Foreskin keratinocyte (primary cell): ENCODE measurements at places on chromosomes 3 and 15.

DNA sequence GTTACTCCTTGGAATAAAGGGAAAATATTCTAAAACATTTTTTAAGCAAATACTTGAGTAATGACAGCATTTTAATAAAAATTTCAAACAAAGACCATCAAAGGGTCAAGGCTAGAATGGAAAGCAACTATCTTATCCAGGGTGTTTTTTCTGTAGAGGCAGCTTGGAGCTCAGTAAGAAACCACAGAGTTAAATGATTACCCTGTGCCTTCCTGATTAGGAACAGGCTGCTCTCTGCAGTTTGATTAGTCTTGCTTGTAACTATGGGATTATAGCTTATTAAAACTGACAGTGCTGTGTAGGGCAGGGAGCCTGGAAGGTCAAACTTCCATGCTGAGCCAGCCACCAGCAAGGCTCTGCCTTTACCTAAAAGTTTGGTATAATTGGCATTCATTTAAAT is 33.1 kb downstream of the QTRT2 start:
- DNase-seq = no peak

DNA sequence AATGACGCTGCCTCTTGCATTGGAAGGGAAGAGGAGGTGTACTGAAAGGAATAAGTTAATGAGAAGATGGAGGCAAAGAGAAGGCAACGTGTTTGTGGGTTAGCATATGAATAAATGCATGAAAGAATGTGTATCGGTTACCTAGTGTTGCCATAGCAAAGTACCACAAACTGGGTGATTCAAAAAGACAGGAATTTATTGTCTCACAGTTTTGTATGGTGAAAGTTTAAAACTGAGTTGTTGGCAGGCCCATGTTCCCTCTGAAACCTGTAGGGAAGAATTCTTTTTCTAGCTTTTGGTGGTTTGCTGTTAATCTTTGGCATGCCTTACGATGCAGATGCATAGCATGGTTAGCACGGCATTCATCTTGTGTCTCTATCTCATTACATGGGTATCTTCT is 729.9 kb downstream of the MECOM start:
- peak; percentile 50 for DNase-seq

DNA sequence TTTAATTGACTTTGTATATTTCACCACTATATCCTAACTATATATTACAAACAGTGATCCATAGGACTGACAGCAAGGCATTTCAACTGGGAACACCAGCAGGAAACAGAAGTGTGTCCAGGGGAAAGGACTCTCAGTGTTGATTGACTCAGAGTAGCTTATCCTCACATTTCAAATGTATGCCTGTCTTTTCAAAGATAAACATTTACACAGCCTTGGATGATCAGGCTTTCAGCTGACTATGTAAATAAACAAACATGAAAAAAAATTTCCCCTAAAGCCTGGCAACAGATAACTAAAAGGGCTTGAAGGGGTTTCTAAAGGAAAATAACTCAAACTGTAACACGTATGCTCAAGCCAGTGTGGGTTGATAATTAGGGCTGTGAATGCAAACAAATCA is 321.8 kb downstream of the TBC1D5 start:
- DNase-seq = no peak

GRCh38 chr15:77309392-77309791 is 110.5 kb downstream of the PEAK1 start:
- no peak for DNase-seq

- DNase-seq = no peak
Observed at GRCh38 chr15:28252831-28253230, 69.1 kb downstream of the HERC2 start.

DNA sequence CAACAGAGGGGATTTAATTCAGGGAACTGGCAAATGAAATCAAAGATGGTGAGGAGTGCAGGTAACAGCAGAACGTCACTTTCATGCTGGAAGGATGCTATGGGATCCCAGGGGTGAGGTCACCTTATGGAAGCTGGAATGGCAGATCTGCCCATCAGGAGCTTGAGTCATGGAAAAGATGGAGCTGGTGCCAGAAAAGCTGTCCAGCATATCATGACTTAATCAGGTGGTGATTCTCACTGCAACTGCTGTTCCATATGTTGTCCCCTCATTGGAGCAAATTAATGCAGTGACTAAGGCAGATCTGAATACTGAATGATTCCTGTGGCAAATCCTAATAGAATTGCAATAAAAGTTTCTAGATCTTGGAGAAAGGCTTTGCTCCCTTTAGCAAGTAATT is 38.4 kb downstream of the HHLA2 start:
- DNase-seq = no peak

DNA sequence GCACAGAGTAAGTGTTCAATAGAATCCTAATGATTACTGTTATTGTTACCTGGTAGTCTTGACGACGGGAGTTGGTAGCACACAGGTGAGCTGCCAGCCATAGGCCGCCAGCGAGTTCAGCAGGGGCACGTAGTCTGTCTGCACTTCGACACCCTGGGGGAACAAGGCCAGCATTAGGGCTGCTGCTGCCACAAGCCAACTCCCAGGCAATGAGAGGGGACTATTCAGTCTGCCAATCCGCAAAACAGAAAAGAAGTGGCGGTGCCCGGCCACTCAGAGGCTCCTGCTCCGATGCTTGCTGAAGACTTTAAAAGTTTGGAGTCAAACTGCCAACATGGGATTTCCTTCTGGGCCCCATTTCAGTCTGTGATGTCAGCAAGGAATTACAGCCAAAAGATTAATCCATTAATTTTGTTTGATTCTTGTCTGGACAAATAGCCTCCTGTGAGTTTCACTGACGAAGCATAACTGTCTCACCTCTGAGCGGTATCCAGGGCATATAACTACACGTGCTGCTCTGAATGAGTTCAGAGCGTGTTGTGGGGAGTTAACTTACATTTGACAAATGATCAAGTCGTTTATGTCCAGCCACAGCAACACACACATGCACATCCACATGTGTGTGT is 61.8 kb downstream of the OXNAD1 start:
- DNase-seq = no peak

DNA sequence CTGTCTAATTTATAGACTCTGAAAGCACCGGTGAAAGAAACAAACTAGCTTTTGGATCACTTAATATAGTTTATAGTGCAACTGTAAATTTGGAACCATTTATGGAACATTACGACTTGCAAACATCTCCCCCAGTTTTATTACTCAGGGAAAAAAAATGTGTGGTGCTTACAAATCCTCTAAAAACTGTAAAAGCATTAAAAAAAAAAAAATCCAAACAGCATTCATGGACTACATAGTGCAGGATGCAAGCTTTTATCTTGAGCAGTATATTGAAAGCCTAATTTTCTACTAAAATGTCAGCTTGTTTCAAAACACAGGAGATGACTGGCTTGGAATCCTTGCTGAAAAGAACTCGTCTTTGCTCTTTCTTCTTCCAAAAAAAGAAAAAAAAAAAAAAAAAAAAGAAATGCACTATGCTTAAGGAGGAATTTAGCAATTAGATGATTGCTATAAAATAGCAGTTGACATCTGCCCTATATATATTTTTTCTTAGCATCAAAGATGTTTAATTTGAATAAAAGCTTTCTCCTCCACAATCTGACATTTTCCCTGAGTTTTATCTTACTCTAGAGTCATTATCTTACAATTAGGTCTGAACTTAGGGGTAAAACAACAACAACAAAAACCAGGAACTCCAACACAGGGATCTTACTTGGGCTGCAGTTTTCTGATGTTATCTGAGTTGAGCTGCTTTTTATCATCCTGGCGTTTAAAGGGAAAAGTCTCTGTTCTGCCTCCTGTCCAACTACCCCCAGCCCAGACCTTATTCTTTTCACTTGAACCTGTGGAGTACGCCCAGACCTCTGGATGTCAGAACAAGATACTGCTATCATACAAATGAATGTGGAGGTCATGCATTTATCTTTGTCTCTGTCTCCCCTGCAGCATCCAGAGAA is 62.6 kb upstream of the PDZRN3 start:
- DNase-seq = no peak

- no peak for DNase-seq
Observed at GRCh38 chr3:20043396-20043795, 3.1 kb downstream of the KAT2B start.

DNA sequence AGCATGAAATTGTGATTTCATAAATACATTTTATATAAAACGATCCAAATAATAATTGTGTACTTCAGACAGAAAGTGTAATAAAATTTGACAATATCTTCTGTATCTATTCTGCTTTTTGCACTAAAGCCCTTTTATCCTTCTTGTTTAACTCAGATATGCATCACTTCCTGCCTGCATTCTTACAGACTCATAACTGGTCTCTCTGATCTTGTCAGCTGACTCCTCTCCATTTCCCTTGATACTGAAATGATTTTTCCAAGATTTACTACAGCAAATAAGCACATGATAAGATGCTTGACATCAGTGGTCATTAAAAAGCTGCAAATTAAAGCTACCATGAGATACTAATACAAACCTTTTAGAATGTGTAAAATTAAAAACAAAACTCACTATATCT is 25.3 kb upstream of the SI start:
- no peak for DNase-seq

DNA sequence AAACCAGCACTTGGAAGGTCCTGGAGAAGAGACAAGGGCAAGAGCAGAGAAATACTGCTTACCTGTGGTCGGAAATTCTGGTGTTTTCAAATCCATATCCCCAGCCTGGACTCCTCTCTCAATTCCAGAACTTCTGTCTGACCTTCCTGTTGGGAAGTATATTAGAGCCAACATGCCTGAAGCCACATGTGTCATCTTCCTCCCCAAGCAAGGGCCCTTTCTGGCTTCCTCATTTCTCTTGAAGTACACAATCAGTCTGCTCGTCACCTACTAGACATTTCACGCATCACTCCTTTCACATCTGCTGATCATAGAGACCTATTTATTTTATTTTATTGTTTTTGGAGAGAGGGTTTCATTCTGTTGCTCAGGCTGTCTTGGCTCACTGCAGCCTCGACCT is 8.4 kb downstream of the PARP14 start:
- peak; percentile 25 for DNase-seq

DNA sequence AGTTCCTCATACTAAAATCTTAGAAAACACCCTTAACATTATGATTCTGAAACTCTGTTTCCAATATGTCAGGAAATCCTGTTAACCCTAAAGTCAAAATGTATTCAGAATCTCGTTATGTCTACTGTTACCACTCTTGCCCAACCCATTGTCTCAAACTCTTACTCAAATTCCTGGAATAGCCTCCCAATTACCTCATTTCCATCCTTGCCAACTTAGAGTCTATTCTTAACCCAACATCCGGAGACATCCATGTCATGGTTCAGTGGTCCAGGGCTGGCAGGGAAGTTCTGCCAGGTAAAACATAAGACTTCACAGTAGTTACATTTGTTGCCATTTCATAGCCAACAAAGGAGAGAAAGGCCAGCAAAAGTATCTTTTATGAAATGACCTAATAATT is 593.9 kb downstream of the PYDC2 start:
- no peak for DNase-seq

GRCh38 chr3:185507883-185508282 is 9.0 kb upstream of the TMEM41A start:
- no peak for DNase-seq

DNA sequence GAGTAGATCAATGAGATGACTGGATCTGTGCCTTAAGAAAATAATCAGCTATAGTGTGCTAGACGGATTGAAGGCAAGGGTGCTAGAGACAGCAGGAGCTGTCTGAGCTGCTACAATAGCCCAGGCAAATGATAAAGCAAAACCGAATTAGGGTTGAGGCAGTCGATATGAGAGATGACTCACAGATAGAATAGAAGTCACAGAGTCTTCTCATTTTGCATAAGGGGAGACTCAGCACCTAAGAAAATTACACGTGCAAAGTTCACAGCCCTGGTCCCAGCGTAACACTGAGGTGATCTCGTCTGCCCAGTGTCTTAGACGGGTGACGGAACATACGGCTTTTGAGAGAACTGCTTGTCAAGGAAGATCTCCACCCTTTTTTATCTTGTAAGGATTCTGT is 11.6 kb downstream of the LPP start:
- DNase-seq = no peak

- no peak for DNase-seq
Observed at GRCh38 chr3:161745741-161746140, 249.1 kb downstream of the OTOL1 start.

DNA sequence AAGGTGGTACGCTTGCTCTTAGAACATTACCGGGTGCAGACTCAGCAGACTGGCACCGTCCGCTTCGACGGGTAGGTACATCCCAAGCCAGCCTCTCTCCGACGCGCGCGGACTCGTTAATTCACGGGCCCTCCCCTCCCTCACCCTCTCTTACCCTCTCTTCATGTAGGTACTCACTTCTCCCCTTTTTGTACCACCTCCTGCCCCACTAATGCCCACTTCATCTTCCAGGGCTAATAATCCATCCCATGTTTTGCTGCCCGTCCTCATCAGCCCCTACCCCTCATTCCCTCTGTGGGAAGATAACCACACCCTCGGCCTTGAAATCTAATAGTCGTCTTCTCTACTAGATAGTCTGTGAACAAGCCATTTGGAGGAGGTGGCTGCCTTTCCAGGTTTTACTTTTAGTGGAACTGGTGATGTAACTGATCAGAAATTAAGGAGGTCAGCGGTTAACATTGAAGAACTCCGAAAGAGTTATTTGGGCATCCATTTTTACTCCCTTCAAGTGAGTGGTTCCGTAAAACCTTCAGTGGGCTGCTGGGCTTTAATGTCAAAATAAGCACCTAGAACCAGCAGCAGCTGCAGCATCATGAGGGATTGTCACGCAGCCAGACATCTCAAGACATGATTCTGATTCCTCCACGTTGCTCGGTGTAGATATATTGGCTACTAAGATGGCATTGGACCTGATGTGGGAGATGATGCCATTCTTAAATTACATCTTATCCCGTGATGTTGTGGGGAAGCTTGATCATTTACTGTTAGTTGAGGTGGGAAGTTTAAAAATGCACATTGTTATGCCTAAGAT is 1.3 kb downstream of the FEM1B start:
- no peak for DNase-seq
